Renal cortex interstitium (tissue), 15 donors: ENCODE measurements at places on chromosomes 7 and 10.

DNA sequence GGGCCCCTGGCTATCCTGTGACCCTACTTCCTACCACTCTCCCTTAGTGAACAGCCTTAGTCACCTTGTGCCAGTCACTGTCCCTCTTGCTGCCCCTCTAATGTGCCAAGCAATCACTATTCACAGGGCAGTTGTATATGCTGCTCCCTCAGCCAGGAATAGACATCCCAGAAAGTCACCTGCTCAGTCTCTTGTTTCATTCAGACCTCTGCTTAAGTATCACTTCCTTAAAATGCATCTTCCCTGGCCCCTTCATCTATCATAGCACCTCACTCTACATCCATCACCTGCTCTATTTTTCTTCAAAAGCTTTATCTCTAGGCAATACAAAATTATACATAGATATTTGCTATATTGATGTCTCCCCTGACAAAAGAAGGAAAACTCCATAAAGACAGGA, 328.4 kb upstream of the NFE2L3 start:
- no peak for DNase-seq

DNA sequence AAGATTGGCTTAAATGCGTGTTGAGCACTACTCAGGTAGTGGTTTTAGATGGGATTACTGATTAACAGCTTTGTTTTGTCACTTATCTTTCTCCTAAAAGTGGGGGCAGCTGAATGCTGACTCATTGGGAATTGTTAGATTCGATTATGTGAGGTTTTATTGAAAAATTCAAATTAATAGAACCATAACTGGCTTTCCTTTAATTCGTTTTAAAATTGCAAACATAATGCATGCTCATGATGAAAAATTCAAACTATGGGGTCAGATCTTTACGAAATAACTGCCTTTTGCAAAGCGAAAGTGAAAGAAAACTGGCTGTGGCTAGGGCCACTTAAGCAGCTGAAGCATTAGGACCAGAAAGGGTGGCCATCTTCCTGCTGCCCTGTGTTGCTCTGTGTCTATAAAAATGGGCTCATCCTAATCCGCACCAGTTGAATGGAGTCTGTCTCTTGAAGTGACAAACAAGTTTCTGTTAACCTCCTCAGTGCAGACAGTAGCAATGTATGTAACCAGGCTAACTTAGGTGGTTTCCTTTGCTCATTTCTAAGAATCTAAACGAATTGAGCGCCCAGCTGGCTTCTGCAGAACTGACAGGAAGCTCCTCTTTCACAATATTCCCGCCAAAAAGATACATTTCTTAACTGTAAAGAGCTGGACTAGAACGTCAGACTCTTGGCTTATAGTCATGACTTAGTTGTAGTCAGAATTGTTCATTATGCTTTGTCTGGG, 27.8 kb downstream of the DENND10 start:
- DNase-seq: no peak

DNA sequence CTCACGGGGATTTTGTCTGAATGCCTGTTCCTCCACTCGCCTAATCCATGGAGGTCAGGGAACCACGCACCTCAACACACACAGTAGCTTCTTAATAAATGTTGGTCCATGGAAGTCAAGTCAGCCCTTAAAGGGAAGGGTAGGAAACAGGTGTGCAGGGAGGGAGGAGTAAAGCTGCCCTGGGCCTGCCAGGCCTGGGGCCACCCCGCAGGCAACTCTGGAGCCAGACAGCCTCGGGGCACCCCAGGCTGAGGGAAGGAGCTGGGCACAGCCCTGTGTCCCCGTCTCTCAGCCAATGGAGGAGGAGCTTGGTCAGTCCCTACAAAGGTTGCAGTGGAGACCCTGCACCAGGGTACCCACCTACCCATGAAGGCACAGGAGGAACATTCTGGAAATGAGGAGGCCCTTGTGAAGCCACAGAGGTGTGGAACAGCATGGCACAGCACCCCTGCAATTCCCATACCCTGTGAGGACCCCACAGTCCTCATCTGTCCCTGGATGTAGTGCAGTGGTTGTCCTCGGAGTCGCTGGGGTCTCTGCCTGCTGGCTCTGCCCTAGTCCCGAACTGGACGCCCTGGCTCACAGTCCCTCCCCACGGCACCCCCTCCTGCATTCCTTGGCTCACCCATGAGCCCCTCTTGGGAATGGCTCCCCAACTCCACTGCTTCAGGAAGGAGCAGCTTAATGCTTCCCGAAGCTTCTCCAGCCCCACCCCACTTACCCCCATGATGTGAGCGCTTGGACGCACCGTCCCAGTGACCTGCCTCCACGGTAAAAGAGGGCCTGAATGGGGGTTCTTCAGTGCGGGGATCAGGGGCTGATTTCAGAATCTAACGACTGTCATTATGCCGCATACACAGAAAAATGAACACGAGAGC, 79.2 kb upstream of the INSIG1 start:
- DNase-seq: no peak

DNA sequence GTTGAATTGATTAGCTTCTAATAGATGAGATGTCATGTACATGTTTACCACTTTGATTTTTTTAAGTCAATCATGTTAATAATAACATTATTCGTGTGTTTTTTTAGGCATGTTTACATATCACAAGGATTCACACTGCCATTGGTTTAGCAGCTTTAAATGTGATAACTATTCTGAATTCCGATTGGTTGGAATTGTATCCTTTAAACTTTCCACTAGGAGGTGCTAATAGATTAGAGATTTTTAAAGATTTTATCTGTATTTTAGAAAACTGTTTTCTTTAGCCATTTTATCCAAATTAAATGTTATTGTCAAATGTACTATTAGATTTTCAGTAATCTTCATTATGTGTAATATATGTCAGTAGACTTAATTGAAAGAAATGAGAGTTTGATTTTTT, 83.2 kb downstream of the HECTD2 start:
- DNase-seq: no peak

GRCh38 chr10:62031507-62031906, 130.0 kb downstream of the ARID5B start:
- no peak for DNase-seq

GRCh38 chr7:73941836-73942551, 81.0 kb downstream of the TMEM270 start:
- DNase-seq: no peak

DNA sequence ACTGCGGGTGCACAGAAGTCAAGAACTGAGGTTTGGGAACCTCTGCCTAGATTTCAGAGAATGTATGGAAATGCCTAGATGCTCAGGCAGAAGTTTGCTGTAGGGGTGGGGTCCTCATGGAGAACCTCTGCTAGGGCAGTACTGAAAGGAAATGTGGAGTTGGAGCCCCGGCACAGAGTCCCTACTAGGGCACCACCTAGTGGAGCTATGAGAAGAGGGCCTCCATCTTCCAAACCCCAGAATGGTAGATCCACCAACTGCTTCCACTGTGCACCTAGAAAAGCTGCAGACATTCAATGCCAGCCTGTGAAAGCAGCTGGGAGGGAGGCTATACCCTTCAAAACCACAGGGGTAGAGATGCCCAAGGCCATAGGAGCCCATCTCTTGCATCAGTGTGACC, 1336.0 kb upstream of the CELF2 start:
- DNase-seq: no peak

- no peak for DNase-seq
These were observed 17.6 kb upstream of the ORAI2 start for GRCh38 chr7:102415685-102416225.

- no peak for DNase-seq
These were observed 86.7 kb downstream of the ARHGAP22 start for GRCh38 chr10:48517911-48518811.

GRCh38 chr10:101375076-101375475, 21.1 kb downstream of the BTRC start:
- no peak for DNase-seq

- no peak for DNase-seq
These were observed 49.5 kb upstream of the EBF3 start for GRCh38 chr10:130013335-130014262.

DNA sequence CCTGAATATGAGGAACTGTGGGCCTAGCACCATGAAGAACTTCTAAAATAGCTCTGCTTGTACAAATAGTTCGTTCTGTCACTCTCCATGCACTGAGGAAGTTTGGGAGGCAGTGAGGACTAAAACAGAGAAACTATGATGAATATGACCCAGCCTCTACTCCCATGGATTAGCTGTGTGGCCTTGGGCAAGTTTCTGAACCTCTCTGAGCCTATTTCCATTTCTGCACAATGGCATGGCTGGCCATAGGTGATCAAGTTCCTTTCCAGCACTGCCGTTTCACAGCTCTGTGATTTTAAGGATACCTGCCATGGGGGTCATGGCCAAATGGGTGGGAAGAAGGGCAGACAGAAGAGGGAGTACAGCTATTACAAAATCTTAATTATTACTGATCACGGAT, 57.6 kb downstream of the SORBS1 start:
- no peak for DNase-seq

DNA sequence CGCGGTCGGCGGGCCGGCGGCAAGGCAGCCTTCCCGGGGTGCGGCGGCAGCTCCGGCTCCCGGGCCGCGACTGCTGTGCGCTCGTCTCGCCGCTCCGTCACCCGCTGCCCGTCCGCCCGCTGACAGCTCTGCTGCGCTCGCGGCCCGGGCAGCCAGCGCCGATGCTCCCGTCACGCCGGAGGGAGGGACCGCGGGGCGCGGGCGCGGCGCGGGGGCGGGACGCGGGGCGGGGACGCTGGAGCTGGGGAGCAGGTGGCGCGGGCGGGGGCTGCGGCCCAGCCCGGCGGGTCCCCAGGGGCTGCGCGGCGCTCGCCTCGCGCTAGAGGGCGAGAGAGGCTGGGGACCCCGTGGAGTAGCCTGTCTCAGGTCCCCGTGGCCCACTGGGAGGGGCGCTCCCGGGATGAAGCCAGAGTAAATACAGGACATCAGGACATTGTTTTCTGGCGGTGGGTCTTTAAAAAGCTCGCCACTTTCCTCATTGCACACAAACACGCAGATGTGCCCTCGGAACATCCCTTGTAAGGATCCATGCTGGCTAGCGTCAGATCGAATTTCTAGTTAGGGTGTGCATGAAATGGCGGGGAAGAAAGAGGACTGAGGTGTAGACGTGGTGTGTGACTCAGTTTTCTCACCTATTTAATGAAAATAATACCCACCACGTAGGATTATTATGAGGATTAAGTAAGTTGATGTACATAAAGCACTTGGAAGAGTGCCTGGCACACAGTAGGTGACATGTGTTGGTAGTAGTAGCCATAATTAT, at the start of gene ELAPOR2:
Gene ELAPOR2 (minus strand): TSS at position 130 of the 763 bp plus-strand sequence. CDS start 141 bp downstream, outside the sequence.
- DNase-seq: peak; percentile 73

DNA sequence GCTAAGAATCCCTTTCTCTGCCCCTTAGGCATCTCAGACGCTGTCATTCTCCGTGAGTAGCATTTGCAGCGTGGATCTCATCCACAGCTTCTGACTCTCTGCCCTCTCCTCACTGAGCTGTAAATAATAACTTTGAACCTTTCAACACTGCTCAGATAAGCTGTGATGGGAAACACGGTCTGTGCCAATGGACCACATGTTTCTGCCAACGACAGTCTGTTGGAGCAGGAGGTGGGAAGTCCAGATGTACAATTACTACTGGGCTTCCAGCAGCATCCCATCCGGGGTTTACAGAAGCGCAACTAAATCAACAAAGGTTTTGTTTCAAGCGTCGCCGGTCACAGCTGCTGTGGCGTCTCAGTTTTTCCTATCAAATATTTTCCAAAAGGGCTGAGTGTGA, 1110.6 kb downstream of the TYW1 start:
- peak; percentile 16 for DNase-seq

- no peak for DNase-seq
These were observed 33.1 kb upstream of the R3HCC1L start for GRCh38 chr10:98101366-98101765.

GRCh38 chr7:26413007-26413691, 121.5 kb downstream of the SNX10 start:
- DNase-seq: no peak

GRCh38 chr7:119696336-119696735, 576.6 kb upstream of the KCND2 start:
- DNase-seq: no peak

DNA sequence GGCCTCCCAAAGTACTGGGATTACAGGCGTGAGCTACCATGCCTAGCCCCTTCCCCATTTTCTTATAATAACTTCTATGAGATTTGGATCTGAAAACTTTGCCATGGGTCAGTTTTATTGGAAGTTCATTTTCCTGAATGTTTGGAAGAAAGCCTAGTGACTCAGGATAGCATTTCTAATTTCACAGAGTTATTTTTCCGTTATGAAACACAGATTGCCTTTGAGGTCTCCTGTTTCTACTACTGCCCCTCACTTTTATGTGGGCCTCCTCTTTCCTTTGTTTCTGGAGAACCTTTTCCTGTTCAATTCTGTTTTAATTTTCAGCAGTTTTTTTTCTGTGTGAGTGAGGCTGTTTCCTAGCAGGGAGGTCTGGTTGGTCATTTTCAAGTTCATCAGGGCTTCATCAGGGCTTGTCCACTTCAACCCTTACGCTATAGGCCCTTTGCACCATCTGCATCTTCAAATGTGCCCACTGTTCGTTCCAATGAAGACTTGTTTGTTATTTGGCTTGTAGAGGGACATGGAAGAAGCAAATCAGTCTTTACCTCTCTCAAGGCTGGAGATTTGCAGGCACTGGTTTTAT, 58.7 kb downstream of the BMPR1A start:
- DNase-seq: no peak

DNA sequence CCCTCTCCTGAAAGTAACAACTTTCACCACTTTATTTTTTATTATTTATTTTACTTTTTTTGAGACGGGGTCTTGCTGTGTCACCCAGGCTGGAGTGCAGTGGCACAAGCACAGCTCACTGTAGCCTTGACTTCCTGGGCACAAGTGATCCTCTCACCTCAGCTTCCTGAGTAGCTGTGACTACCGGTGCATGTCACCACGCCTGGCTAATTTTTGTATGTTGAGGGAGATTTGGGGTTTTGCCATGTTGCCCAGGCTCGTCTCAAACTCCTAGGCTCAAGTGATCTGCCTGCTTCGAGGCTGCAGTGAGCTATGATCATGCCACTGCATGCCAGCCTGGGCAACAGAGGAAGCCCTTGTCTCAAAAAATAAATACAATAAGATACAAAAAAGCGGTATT, 14.9 kb upstream of the SLIT1 start:
- no peak for DNase-seq
